ENCODE measurements at places on chromosomes 7 and 10.

DNA sequence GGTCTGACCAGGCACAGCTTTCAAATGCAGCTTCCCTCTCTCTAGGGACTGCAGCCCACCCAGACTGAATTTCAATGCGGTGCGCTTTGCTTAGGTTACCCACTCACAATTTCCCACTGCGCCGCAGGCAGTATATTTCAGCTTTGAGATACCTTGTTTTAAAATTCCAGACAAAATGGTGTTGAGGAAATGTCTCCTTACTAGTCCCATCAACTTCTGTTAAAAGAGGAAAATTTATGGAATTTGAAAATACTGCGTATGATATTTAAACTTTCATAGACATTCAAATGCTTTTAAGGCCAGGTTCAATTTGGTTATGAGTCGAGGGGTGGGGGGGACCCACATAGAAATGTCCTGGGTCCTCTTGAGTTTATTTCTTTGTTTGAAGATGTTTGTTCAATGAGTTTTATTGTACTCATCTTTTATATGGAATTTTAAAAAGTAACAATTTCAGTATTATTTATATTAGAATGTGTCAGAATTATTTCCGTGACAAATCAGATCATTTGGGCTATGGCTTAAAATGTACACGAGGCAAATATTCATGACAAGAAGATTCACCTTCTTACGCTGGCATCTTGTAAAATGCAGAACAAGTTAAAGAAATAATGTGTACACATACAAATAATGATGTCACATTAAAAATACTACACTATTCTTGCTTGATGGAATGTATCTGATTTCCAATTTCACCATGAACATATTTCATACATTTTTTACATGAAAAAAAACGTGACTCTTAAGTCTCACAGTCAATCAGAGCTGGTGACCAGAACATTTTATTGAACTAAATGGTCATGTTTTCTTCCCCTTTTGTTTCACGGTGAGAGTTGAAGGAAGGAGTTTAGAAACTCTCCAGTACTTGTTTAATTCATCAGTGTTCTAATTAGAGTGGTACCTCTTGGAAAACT is 1.3 kb downstream of the IKZF1 start:
- no peak for DNase-seq
- H3K27ac ChIP-seq: no peak overlapping the region
- no peak overlapping the region for H3K4me3 ChIP-seq
- no peaks in the 10 kb centered on the region for H3K4me1 ChIP-seq

DNA sequence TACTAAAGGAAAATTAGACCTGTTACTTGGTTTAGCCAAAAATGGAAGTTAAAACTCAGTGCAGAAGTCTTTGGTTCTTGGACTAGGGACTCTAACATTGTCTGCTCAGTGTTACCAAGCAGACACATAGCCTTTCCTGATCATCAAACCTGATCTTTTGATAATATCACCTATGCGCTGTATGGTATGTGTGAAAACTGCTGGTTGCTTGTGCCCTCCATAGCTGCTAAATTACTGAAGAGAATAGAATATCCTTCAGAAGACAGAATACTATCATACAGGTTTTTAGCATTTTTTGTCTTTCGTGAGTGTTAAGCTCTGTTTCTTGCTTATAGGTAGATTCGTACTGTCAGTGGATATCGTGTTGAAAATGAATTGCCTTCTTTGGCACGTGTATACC is 68.7 kb downstream of the ST7 start:
- no peaks in the 10 kb centered on the region for H3K27me3 ChIP-seq
- H3K36me3 ChIP-seq: no peaks in the 10 kb centered on the region
- H3K4me3 ChIP-seq: no peak overlapping the region

DNA sequence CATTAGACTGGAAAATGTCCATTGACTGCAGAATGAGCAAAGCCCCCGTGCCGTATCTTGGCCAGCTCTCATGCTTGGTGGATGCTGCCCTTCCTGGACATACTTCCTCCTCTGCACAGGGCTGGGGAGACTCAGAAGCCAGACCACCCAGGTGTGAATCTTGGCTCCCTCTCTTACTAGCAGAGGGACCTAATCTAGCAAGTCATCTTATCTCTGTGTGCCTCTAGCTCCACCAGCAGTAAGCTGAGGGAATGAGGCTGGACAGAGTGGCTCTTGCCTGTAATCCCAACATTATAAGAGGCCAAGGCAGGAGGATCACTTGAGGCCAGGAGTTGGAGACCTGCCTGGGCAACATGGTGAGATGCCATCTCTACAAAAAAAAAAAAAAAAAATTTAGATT is 173.8 kb upstream of the GHITM start:
- no peaks in the 10 kb centered on the region for H3K27me3 ChIP-seq
- DNase-seq: no peak
- H3K36me3 ChIP-seq: no peaks in the 10 kb centered on the region

- H3K4me3 ChIP-seq: no peak overlapping the region
- H3K27ac ChIP-seq: no peak overlapping the region
- H3K36me3 ChIP-seq: no peaks in the 10 kb centered on the region
Measured at GRCh38 chr10:14801723-14802122, 27.0 kb upstream of the FAM107B start.

DNA sequence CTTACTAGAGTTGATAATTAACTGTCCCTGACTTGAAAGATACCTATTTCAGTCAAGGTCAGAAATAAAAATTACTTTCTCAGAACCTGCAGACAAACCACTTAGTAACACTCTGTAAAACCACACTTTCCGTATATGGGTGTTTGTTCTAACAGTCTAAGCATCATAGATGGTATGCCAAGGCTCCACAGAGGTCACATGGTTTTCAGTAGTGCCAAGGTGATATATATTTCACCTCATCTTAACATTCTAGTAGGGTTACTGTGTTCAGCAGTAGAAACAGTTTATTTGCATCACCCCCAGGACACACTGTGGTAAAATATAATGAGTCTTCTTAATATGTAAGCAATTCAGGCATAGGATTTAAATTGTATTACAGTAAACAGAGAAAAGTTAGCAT is 61.5 kb downstream of the KCND2 start:
- H3K27ac ChIP-seq: no peak overlapping the region
- no peak for DNase-seq
- H3K4me1 ChIP-seq: no peaks in the 10 kb centered on the region
- no peaks in the 10 kb centered on the region for H3K27me3 ChIP-seq

DNA sequence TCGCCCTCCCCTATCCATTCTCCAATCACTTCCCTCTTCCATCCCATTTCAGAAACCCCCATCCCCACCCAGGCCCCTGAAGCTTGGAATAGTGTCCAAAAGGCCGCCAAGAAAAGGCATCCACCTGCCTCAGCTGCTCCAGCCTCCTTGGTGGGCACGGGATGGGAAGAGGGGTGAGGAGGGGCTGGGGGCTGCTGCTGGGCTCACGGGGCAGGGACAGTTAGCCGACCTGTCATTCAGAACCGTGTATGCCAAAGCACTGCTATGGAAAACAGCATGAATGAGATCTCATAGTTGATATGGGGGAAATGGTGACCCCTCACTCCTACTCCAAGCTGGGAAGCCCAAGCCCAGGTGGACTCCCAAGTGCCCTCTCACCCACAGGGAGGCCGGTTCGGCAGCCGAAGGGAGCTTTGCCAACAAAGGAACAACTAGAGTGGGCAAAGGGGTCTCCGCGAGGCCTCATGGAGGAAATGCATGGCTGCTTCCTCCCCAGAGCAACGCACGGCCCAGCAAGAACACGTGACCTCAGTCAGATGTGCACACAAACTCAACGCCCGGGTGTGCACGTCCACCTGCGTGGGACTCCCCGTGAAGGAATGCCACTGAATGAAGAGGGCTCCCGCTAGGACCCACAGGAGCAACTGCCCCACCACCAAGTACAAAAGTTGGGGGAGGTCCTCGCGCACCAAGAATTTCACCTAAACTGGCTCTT is 52.5 kb downstream of the EBF3 start:
- H3K4me1 ChIP-seq: peaks cover 8% of the 10 kb centered on the region
- H3K36me3 ChIP-seq: no peaks in the 10 kb centered on the region
- H3K27me3 ChIP-seq: no peaks in the 10 kb centered on the region
- H3K27ac ChIP-seq: no peak overlapping the region
- DNase-seq: no peak

DNA sequence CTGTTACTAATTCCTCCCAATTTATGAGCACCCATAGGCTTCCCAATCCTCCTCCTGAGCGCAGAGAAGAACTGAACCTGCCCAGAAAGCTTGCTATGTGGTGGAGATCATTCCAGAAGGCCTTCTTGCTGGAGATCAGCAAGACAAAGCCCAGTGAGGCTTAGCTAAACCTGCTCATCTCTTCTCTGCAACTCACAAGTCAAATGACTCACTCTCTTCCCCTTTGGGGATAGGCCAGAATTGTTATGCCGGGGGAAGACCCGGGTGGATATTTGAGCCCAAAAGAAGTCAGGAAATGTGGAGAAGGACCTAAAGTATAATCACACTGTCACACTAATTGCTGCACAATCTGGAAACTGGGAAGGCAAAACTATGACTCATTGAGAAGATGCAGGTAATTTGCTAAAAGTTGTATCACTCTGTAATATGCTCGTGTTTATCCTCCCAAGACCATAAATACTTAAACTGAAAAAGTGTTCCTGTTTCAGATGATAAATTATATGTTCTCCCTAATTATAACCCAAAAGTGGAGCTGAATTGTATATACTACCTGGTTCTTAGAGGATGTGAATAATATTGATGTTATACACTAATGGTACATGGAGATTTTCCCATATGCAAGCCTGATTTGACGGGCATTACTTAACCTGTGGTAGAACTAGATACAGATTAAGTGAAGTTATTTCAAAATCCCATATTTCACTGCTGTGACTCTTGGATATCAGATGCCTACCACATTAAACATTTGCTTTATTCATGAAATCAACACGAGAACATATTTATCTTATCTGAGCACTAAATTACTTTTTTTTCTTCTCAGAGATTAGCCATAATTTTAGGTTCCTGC is 6.4 kb downstream of the NEBL start:
- H3K36me3 ChIP-seq: peaks cover 43% of the 10 kb centered on the region
- no peaks in the 10 kb centered on the region for H3K27me3 ChIP-seq
- H3K27ac ChIP-seq: peak overlapping the region; percentile 83
- DNase-seq: no peak
- H3K4me3 ChIP-seq: peak overlapping the region; percentile 33

DNA sequence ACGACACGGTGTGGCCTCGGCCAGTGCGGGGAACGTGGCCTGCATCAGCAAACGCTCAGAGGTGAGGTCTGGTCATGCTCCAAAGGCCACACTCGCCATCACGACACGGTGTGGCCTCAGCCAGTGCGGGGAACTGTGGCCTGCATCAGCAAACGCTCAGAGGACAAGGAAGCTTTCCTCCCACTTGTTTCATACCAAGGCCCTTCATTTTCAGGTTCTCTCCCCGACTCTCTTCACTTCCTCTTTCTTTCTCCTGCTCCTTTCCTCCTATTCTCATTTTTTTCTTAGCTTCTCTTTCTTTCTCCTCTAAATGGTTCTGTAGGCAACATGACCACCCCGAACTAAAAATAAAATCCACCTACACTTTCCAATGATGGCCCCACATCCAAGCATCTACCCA is 384.4 kb upstream of the SHH start:
- no peaks in the 10 kb centered on the region for H3K4me1 ChIP-seq
- no peak for DNase-seq

DNA sequence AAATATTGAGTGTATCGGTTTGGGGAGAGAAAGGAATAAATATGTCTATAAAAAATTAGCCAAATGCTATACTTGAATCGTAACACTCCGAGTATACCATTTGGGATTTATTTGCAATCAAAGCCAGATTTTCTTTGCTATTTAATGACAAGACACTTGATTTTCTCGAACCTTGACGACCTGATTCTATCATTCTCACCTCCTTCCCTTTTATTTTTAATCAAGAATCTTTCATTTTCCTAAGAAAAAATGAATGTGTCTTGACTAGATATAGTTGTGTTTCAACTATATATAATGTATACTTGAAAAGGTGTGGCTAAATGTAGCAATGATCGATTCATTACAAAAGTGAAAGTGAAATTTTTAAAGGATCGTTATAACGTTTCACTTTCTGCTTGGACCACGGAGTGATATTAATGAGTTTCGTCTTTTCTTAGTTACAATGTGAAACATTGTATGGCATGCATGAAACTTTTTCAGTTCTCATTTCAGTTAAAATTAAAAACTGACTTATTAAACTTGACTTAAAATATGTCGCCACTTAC is 562 bp downstream of the NUB1 start:
- peaks cover 16% of the 10 kb centered on the region for H3K36me3 ChIP-seq
- peak overlapping the region; percentile 99 for H3K4me3 ChIP-seq
- H3K27me3 ChIP-seq: no peaks in the 10 kb centered on the region
- DNase-seq: no peak

DNA sequence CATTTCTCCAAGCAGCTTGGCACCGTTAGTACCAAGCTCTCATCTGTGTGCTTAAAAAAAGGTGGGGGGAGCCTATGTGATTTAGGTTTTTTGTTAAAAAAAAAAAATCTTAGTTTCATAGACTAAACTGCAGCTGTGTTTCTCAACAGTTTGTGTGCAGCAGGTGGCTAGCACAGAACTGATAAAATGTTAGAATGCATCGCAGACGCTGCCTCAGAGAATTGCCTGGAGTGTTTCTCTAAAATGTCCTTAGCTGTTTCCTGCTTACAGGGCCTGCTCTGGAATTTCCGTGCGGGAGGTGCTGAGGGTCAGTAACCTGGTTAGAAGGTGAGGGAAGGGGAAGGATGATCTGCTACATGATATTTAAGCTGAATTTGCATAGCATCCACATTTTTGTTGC is 268.9 kb downstream of the PLXDC2 start:
- H3K27ac ChIP-seq: no peak overlapping the region
- no peak for DNase-seq
- H3K27me3 ChIP-seq: no peaks in the 10 kb centered on the region
- H3K4me3 ChIP-seq: no peak overlapping the region
- no peaks in the 10 kb centered on the region for H3K4me1 ChIP-seq

DNA sequence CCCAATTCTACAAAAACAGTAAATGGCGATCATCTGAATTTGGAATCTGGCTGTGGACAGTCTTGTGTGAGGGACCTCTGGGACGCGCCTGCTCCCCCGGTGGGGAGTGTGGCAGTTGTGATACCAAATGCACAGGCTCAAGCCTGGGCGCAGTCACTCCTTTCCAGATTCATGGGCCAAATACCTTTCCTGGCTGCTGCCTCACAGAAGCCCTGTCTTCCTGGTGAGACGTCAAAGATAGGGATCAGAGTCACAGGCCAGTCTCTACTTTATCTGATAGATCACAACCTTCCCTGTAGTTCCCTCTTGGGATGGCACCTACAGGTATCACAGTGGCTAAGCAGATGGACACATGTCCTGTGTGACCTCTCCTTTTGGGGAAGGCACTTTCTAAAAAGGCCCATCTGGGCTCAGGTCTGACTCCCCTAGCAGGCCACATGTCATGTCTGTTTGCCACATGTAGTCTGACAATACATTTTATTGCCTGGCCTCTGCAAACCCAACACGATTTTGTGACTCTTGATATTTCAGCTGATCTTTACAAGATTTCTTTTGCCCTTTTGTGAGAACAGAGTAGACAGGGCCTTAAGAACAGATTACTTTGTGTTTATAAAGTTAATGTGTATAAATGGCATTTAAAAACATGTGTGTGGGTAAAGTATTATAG is 150.1 kb downstream of the SNX10 start:
- DNase-seq: no peak
- H3K36me3 ChIP-seq: no peaks in the 10 kb centered on the region
- H3K4me3 ChIP-seq: no peak overlapping the region
- H3K27me3 ChIP-seq: no peaks in the 10 kb centered on the region

GRCh38 chr10:103654925-103655324 is 161.4 kb downstream of the NEURL1 start:
- no peaks in the 10 kb centered on the region for H3K4me1 ChIP-seq
- H3K36me3 ChIP-seq: peaks cover 17% of the 10 kb centered on the region
- no peak for DNase-seq

Measured in right atrium auricular region (tissue), 2 donors.